Central memory CD4-positive, alpha-beta T cell (primary cell): ENCODE measurements at places on chromosomes 2 and 18.

GRCh38 chr2:67215214-67216055 lies 181.7 kb upstream of the ETAA1 start:
- no peak for DNase-seq

- DNase-seq = no peak
Measured at GRCh38 chr18:58299135-58299473, 255.1 kb downstream of the NEDD4L start.

DNA sequence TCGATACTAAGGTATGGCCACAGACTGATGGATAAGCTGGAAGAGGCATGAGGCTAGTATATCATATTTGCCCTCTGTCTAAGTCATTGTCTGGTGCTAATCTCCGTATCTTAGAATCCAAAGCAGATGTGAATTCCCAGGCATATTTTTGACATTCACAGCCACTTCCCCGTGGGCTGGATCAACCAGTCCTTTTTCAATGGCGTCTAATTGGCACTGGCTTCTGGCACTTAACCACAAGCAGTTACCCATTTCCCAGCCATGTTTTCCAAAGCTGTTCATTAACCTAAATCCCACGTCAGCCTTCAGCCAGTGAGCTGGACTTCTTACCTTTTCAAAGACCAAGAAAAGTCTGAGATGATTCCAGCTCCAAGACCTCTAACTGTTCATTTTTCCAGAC lies 20.7 kb upstream of the ZNF407 start:
- DNase-seq = no peak

DNA sequence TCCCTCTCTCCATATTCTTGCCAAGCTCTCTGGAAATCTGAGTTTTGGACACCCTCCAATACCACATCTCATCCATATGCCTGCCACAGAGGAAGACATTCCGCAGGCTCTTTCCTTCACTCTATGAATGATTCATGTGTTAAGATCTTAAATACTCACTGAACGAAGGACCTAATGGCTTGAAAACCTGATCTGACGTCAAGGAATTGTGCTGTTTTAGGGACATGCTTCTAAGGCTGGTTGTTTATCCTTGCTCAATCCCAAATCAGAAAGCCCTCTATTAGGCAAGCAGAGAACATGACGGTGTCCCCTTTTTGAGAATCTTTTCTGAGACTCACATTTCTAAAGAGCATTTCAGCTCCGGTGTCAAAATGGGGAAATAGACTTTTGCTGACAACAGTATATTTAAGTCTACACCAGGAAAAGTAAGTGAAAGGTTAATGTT lies 83.7 kb upstream of the GALNT5 start:
- no peak for DNase-seq

DNA sequence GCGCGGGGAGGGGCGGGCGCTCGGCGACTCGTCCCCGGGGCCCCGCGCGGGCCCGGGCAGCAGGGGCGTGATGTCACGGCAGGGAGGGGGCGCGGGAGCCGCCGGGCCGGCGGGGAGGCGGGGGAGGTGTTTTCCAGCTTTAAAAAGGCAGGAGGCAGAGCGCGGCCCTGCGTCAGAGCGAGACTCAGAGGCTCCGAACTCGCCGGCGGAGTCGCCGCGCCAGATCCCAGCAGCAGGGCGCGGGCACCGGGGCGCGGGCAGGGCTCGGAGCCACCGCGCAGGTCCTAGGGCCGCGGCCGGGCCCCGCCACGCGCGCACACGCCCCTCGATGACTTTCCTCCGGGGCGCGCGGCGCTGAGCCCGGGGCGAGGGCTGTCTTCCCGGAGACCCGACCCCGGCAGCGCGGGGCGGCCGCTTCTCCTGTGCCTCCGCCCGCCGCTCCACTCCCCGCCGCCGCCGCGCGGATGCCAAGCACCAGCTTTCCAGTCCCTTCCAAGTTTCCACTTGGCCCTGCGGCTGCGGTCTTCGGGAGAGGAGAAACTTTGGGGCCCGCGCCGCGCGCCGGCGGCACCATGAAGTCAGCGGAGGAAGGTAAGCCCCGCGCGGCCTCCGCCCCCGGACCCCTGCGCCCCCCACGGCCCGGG lies at the start of gene NFATC1:
Gene NFATC1 (plus strand): TSS at position 170 of the 644 bp plus-strand sequence. CDS start 295 bp downstream, at position 465.
- peak; percentile 74 for DNase-seq

DNA sequence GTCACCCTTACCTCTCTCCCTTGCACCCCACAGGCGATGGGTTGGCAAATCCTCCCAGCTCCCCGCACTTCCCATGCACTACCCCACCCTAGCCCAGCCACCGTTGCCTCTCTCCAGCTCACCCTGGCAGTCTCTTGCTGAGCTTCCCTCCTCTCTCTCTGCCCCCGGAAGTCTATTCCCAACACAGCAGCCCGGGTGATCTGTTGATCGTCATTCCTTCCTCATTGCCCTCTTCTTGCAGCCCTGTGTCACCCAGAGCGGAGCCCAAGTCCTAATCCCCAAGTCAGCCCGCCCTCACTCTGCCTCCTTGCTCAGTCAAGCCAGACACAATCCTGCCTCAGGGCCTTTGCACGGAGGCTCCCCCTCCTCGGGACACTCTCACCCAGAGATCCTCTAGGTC lies 55.2 kb downstream of the CIB4 start:
- DNase-seq = no peak

- DNase-seq = no peak
Measured at GRCh38 chr2:34985474-34985873, 1370.1 kb upstream of the CRIM1 start.

- DNase-seq = no peak
Measured at GRCh38 chr2:101930019-101930418, 61.7 kb upstream of the IL1R2 start.

DNA sequence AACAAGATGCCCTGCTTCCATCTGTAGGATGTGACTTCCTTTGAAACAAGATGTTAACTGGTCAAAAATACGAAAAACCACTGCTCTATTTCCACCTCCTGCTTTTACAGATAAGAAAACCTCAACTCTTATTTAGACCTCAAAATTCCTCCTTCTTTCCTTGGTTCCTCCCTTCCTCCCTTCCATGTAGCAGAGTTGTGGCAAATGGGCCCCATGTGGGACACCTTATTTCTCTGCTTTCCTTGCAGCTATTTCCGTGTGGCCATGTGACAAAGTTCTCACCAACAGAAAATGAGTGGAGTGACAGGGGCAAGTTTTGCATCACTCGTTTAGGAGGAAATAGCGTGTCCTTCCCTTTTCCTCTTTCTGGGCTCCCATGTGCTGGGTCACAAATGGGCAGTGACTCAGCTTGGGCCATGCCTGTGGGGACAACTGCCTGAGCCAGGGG lies 69.4 kb upstream of the SMAD2 start:
- no peak for DNase-seq

- DNase-seq = no peak
Measured at GRCh38 chr18:14917311-14917710, 169.3 kb downstream of the ANKRD30B start.

DNA sequence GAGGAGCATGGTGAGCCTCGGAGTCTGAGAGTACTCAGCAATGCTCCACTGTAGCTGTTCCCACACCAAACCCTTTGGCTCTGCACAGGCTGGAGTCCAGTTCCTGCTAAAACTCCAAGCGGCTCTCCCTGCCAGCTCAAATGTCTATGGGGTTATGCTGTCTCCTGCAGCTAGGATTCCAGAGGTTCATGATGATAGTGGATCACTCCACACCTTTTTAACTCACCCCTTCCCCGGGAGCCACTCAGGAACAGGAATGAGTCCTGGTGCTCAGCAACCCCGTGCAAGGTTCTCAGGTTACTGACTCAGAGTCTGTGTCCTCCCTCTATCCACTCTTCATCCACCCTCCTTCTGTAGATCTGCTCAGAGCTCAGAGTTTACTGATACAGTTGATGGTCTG lies 410.0 kb downstream of the CDH19 start:
- DNase-seq = no peak

DNA sequence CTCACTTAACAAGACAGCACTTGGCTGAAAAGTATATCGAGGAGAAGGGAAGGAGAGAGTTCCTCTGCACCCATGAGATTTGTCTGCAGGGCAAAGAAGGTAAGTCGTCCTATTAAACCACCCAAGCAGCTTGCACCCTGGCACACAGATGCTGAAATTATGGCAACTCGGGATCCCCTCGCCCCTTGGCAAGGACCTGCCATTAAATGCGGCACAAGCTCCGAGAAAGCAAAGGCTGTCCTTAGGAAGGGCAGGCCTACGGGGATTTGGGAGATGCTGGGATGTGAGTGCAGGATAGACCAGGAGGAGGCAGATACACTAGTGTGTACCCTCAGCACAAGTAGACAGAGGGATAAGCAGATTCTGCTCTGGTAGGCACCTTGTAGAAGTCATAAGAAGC lies 191.5 kb downstream of the ALK start:
- no peak for DNase-seq

GRCh38 chr2:120367649-120368048 lies 21.7 kb downstream of the INHBB start:
- no peak for DNase-seq

DNA sequence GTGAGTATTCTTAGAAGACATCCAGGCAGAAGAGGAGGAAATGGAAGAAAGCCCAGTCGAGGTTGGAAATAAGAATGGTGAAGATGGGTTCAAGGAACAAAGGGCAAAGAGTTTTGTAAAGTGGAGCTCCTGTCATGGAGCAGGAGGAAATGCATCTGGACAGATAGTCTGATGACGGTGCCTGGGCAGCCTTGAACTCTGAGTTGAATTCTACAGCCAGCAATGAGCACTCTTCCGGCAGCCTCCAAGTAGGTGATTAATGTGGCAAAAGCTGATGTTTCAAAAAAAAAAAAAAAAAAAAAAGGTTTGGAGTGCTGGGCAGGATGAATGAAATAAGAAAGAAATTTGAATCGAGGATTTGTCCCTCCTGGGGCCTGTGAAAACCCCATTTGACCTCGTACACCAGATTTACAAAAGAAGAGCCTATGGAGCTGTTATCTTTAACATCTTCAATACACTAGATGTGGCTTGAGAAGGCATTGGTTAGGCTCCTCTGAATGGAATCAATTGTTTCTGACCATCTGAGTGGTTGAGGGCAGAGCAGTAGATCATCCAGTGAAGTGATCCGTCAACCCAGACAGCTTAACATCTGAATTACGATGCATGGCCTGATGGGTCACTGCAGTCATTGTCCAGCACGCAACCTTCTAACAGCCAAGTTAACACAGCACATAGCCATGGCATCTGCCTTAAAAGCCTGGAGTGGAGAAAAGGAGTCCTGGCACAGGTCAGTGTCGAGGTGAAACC lies 449.7 kb downstream of the TXNL1 start:
- DNase-seq = no peak

DNA sequence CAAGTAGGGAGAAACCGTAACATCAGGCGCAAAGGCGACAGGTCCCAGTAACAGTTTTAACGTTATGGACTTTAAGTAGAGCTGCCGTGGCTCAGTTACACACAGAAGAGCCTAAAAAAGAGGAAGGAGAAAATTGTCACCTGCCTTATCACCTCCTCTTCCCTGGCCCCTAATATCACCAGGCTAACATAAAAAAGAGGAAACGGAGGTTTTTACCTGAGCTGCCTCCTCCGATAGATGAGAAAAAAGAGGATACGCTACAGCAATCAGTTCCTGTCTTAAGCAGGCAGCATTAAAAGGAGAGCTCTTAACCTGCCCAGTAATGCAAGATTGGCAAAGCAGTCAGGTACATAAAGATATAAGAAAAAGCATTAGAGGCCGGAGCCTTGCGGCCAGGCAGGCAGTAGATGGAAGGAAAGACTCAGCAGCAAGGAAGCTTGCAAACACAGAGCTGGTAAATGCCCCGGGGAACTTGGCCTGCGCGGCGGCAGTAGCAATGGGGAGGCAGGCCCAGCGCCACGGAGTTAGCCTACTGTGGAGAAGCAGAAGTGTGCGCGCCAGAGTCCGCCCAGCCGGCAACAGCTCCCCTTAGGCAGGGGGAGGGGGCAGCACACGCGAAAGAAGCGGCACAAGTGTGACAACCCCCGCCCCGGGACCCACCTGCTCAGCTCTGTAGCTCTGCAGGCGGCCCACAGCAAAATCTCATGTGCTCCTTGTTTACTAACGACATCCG lies 116.3 kb upstream of the SCN7A start:
- DNase-seq = no peak

DNA sequence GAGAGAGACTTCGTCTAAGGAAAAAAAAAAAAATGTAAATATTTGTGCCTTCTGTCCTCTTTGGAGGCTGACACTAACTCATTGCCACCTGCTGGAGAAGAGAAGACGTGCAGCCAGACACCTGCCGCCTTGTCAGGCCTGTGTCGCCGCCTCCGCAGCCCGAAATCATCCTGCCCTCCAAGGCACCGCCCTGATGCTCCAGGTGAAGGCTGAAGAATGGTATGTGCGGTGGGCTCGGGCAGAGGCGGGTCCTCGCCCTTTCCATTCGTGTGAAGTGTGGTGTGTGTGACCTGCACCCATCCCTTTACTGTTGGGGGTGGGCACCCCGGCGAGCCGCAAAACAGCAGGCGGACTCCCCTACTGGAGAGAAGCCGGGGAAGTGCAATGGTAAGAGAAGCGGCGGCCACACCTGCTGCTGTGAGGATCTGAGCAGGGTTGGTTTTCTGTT lies 60.4 kb downstream of the FAM161A start:
- peak; percentile 70 for DNase-seq

DNA sequence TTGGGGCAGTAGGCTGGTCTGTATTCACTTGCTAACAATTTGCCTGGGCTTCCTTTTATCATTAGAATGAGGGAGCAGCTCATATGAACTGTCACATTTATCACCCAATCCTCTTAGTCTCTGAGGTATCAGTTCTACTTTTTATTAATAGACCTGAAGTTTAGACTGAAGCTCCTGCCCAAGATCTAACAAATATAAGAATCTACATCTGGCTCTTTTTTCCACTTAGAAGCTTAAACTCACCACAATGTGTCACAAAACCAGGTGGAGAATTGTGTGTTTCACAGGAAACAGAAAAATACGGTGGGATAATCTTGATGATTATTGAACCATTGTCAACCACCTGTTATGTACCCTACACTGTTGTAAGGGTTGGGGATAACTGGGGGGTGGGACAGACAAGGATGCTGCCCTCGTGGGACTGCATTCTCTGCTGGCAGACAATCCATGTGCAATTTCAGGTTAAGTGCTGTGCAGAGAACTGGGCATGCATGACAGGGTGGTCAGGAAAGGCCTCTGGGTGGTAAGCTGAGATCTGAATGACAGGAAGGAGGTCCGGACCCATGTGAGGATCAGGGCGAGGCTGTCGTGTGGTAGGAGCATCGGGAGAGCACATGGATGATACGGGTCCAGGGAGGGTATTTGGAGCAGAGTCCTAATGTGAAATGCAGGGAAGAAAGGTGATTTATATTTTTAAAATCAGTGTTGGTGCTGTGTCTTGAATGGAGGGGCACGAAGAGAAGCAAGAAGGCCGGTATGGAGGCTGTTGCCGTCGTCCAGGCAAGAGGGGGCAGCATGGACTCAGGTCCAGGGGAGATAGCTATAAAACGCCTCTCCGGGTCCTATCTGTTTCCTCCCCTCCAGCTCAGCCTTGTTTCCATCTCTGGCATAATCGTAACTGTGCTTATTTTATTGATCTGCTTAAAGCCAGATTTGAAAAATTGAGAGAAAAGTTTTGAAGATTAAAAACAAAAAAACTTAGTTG lies 17.6 kb downstream of the MYL12B start:
- DNase-seq = no peak

- DNase-seq = no peak
Measured at GRCh38 chr2:186919296-186919695, 70.3 kb upstream of the ZSWIM2 start.
